ENCODE measurements at places on chromosomes 13 and 19.

GRCh38 chr13:40599124-40599523 is 67.3 kb downstream of the FOXO1 start:
- no peak for DNase-seq

DNA sequence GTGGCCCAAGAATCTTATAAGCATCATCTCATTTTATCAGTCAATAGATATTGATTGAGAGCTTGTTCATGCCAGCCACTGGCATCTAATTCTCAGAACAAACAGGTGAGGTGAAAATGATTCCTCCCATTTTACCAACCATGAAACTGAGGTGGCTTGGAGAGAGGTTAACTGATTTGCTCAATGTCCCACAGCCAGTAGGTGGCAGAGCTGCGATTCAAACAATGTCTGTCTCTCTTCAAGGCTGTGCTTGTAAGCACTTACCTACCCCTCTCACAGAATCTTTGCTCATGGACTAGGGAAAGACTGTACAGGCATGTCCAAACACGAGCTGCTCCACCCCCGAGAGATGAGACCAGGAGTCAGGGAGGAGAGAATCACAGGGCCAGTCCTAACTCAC is 21.5 kb upstream of the GSX1 start:
- no peak for DNase-seq

DNA sequence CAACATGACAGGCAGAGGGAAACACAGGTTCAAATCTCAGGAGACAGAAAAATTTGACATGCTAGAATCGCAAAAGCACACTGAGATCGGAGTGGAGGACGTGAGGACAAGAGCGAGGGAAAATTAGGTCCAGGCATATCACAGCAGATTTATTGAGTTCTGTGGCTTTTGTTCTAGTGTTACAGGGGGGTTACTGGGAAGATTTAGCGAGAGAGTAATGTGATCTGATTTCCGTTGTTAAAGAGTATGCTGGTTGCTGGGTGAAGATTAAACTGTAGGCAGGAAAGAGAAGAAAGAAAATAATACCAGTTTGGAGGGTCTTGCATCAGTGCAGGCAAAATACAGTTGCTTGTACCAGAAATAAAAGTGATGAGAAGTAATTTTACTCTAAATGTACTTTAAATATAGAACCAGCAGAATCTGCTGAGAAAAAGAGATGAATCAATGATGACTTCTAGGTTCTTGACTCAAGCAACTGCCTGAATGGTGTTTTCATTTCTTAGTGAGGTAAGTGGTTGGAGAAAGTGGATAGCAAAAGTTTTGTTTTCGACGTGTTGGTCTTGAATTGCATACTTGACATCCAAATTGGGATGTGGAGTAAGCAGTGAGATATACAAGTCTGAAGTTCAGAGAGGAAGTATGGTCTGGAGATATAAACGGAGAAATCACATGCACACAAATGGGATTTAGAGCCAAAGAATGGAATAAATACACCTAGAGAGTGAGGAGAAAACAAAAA is 35.7 kb downstream of the UFM1 start:
- no peak for DNase-seq

DNA sequence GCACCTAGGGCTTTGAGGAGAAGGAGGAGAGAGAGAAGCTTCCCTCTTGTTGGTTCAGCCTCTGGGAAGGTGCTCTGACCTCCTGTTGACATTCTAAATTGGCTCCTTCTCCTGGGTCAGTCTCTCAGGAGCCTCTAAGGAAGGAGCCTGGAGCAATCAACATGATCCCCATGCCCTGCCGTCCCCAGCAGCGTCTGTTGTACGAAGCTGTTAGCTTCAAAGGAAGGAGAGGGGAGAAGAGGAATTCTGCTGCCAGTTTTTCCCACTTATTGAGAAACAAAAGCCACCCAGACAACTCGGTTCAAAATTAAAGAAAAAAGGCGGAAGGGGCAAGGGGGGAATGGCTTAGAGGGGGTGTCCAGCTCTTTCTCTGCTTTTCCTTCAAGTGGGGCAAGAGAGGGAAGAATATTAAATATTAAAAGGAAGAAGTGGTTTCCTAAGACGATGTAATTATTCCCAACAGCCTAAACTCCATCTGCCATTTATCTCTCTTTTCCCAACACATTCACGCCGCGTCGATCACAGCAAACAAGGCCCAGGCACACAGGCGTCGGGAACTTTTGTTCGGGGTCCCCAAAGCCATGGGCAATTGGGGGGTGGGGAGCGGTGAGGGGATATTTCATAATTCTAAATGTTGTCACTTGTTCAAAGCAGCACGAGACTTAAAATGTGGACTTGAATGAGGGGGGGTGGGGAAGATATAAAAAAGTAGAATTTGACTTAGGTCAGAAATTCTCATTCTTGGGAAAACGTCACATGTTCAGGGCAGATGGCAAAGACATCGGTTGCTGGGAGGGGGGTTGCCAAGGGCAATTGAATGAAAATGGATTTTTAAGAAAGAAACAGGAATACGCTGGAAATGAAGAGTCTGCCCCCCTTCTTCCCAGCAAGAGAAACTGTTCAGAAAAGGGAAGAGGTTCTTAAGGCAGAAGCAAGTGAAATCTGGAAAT is 116.8 kb upstream of the CACNA1A start:
- no peak for DNase-seq

DNA sequence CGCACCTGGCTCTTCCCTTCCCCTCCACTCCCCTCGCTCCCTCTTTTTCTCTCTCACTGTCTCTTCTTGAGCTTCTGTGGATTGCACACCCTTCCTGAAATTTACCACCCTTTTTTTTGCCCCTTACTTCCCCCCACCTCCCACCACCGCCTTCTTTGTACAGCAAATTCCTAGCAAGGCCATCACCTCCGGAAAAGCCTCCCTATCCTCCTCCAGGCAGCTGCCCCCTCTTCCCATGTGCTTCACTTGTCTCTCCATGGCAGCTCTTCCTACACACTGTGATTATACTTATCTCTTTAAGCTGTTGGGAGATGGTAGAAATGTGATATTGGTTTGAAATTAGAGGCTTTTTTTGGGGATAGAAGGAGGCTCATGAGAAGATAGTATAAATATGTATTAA is 28.3 kb upstream of the KCTD4 start:
- no peak for DNase-seq

Measured in astrocyte of the hippocampus (primary cell).